ENCODE measurements at places on chromosomes 3 and 15.

DNA sequence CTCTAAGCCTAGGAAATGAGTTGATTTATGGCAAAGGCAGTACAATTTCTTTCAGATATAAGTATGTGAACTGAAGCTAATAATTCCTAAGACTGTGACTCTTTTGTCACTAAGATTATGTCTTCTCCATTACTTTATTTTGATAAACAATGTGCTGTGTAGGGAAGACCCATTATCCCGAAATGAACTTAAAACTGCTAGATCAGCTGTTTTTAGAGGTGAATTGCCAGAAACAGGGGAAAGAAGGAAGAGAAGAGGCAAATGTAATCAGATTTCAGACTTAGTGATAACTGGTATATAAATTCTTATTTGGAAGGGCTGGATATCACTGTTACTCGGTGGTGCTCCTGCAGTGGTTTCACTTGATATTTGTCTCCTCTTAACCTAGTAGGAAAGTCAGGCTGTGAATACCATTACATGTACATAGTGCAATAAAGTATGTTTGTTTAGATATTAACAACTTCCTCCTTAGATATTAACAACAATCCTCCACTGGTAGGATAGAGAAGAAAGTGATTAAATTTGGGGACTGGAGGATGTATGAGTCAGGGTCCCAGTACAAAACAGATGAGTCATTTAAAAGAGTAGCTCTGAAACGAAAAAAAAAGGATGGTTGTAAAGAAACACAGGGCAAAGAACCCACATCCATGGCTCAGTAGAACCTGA, 338.5 kb upstream of the KCNH8 start:
- no peak for DNase-seq

GRCh38 chr3:179020112-179020511, 51.5 kb downstream of the ZMAT3 start:
- no peak for DNase-seq

DNA sequence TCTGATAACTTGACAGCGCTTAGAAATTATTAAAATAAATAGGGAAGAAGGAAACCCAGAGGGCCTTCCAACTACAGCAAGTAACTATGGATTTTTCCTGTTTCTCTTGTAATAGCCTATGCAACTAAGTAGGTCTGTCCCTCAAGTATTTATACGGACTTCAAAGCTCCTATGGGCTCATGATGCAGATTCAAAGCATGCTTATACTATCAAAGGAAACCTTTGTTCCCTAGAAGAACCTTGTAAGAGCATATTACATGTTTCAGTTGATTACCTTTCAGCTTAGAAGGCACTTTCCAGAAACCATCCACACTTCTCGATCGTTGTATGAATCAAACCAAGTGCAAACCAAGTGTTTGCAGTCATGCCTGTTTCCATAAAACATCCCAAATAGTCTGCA, 158.8 kb downstream of the ALCAM start:
- no peak for DNase-seq

- no peak for DNase-seq
These were observed 7.7 kb upstream of the GNAT1 start for GRCh38 chr3:50183755-50184154.

DNA sequence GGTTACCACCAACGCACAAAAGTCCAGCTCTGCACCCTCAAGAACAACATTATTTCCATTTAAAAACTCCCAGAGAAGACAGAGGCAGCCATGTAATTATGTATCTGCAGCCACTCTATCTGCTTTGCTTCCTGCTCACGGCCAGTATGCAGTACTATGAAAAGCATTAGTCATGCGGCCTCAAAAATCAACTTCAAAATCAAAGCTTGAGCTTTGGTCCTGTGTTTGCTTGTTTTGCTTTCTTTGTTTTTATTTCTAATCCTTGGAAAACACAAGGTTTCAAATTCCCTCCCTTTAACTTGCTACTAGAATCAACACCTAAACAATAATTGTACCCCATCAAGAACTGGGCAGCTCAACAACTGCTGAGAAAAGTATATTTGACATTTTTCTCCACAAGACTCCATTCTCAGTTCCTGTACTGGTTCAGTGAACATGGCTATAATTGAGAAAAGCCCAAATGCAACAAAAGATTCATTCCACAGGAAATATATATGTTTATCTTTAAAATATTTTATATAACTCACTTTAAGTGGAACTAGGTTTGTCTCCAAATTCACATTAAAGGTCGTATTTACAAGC, 37.6 kb downstream of the GBE1 start:
- no peak for DNase-seq

DNA sequence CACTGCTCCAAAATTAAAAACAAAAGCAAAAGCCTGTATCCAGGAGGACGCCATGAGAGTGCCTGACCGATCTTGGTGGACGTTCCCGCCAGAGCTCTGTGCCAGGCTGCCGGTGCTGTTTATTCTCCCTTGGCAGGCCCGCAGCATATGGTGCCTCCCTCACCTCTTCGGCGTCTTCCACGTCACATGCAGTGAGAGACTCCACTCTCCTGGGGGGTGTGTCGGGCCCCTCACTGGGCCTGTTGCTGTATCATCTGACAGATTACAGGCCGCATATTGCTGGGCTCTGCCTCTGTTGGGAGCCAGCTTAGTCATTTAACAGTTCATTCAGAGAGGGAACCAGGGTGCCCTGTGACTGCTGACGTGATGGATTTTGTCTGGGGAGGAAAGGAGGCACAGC, 86.4 kb upstream of the ARRDC4 start:
- no peak for DNase-seq

DNA sequence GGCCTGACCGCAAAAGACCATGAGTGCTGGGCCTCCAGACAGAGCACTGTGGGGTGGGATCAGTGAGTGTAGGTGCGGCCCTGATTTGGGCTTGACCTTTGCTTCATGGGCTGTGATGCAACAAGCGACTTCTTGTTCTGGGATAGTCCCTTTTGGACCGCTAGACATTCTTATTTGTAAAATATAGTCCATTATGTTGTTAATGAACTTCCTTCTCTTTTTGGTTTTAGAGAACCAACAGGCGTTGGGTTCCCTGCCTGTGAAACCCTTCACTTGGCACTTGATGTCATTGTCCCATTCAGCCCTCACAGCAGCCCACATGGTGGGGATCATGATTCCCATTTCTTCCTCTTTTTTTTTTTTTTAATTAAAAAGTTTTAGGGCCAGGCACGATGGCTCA, 15.8 kb upstream of the TRH start:
- no peak for DNase-seq

DNA sequence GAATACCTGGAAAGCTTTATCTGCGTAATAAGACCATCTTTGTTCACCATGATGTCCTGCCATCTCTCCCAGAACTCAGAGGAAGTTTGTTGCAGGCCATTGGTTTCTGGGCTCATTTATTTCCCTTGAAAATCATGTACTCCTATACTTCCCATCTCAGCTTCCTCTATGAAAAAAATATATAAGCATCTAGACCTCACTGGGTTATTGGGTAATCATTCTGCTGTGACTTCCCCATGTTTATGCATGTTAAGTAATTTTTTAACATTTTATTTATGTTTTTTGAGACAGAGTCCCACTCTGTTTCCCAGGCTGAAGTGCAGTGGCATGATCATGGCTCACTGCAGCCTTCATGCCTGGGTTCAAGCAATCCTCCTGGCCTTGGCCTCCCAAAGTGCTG, 184.5 kb downstream of the ZPLD1 start:
- DNase-seq, result no peak

- no peak for DNase-seq
These were observed 21.1 kb downstream of the UPK1B start for GRCh38 chr3:119194237-119195150.

- DNase-seq, result no peak
These were observed 828.4 kb upstream of the DPPA4 start for GRCh38 chr3:110165753-110166152.

GRCh38 chr15:29516929-29517328, 247.3 kb upstream of the NSMCE3 start:
- DNase-seq, result no peak

- no peak for DNase-seq
These were observed 240.3 kb downstream of the FGF12 start for GRCh38 chr3:192487033-192487432.

DNA sequence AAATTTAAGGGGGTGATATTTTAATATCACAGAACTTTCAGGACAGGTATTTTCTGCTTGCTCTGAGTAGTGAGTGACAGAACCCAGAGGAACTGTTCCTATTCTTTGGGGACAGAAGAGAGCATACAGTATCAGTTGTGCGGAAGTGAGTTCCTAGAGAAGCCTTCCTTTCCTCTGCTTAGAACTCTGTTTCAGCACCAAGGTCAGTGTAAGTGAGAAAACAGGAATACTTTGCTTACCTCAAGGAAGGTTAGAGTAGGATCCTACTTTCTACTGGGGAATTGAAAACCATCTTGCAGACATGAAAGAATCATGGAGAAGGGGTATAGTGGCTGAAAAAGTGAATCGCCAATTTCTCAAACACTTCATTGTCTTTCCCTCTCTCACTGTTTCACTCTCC, 542.4 kb downstream of the SQOR start:
- no peak for DNase-seq

DNA sequence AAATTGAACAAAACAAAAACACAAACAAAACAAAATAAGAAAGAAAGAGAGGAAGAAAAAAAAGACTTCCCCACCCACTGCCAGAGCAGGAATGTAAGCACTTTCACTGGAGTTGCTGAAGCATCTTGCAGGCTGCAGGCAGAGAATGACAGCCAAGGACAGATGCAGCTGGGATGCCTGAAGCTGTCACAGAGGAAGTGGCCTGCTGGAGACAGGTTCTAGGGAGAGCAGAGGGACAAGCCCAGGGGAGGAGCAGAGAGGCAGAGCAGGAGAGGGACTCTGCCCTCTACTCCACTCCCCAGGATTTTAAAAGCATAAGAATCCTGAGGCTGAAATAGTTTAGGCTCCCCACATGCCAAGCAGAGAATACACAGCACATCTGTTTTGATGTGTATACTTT, 326.2 kb downstream of the TUSC7 start:
- DNase-seq, result no peak

- DNase-seq, result no peak
These were observed 140.7 kb downstream of the BCHE start for GRCh38 chr3:165696496-165696895.

GRCh38 chr15:99424978-99425656, 140.7 kb upstream of the MEF2A start:
- DNase-seq, result no peak

GRCh38 chr3:132555306-132556035, 41.6 kb upstream of the ACKR4 start:
- DNase-seq, result no peak

GRCh38 chr3:14806641-14807263, 12.0 kb upstream of the FGD5 start:
- DNase-seq, result peak; percentile 66

- no peak for DNase-seq
These were observed 107.6 kb downstream of the IL20RB start for GRCh38 chr3:137065381-137065780.

DNA sequence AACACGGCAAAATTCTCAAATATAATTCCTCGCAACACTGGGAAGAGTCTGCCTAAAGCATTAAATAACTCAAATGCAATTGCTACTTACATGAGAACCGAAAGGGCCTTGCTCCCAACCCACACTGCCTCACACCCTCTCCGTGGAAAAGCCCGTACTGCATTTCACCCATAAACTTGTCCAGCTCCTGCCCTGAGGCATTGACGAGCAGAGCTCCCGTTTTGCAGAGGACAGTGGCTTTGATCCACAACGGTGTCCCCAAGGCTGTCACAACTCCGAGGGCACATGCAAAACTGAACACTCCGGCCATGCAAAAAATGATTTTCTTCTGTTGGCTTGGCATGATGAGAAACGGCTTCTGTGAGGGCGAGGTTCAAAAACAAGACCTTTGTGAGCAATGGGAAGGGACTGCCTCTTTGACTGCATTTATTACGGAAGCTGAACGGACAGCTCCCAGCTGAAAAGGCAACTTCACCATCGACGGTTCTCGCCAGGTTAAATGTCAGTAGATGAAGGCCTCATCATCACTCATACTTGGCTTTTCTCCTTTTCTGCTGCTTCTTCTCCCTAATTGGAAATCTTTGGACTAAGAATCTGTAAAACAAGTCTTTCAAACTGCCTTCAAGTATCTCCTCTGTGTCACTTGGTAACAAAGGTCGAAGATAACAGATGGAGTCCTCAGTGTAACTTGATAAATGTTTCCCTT, at the start of gene CLRN1:
TSS of gene CLRN1 (minus strand) at position 362 of the 706 bp plus-strand sequence. CDS start at position 343, 19 bp downstream.
- DNase-seq, result no peak

- DNase-seq, result no peak
These were observed 48.1 kb downstream of the AMOTL2 start for GRCh38 chr3:134326126-134326525.

GRCh38 chr3:129282727-129283327, 4.2 kb downstream of the HMCES start:
- no peak for DNase-seq

- no peak for DNase-seq
These were observed 58.6 kb downstream of the PRICKLE2 start for GRCh38 chr3:64166584-64167162.

DNA sequence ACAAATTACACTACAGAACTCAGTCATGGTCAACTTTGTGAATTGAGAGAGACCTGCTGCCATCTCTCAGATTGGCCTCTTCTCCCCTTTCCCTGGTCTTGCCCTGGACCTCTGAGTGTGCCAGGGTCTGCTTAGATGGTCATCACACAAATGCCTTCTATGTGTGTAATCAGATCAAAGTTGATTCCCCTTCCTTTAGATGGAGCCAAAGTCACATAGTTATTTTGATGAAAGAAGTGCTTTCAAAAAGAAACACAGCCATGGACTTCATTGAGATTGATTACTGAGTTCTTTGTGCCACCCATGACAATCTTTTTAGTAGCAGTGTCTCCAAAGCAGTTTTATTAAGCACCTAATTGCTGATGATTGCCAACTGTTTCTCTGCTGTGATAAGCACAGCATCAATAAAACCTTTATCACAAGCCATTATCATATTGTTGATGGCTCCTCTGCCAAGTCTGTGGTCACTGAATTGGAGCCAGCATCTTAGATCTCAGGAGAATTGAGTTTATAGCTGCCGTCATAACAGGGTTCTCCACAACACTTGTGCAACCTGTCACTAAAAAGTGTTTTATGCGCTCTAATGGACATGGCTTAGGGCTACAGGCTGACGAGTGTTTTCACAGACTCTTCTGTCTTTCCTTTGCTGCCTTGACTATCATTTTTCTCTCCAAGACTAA, 149.7 kb upstream of the NUDT16 start:
- DNase-seq, result no peak

- DNase-seq, result no peak
These were observed 51.0 kb downstream of the EDEM1 start for GRCh38 chr3:5238545-5238944.

- no peak for DNase-seq
These were observed 67.8 kb upstream of the ITGA11 start for GRCh38 chr15:68499620-68500312.

GRCh38 chr3:183208260-183208659, 44.8 kb upstream of the B3GNT5 start:
- DNase-seq, result no peak

GRCh38 chr3:151478335-151478697, 17.5 kb upstream of the IGSF10 start:
- DNase-seq, result no peak

GRCh38 chr3:143584474-143584873, 263.8 kb downstream of the SLC9A9 start:
- DNase-seq, result no peak

- DNase-seq, result no peak
These were observed 41.4 kb upstream of the GLCE start for GRCh38 chr15:69119001-69119400.

Measured in lower lobe of right lung (tissue), 2 donors.